ENCODE measurements at places on chromosomes 6 and 20.
A peak's percentile ranks its signal among the peaks of the same experiment; 100 is the strongest.

DNA sequence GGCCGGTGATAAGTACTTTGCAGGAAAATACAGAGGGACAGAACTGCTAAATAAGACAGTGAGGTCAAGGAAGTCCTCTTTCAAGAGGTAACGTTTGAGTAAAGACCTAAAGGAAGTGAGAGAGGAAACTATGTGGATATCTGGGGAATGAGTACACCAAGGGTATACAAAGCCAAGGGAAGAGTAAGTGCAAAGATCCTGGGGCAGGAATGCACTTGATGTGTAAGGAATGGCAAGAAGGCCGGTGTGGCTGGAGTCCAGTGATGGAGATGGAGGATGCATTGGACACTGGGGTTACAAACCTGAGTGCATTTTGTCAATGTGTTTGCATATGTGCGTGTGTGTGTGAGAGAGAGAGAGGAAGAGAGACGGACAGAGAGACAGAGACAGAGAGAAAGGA, 32.1 kb upstream of the TGM2 start:
- no peak for DNase-seq

DNA sequence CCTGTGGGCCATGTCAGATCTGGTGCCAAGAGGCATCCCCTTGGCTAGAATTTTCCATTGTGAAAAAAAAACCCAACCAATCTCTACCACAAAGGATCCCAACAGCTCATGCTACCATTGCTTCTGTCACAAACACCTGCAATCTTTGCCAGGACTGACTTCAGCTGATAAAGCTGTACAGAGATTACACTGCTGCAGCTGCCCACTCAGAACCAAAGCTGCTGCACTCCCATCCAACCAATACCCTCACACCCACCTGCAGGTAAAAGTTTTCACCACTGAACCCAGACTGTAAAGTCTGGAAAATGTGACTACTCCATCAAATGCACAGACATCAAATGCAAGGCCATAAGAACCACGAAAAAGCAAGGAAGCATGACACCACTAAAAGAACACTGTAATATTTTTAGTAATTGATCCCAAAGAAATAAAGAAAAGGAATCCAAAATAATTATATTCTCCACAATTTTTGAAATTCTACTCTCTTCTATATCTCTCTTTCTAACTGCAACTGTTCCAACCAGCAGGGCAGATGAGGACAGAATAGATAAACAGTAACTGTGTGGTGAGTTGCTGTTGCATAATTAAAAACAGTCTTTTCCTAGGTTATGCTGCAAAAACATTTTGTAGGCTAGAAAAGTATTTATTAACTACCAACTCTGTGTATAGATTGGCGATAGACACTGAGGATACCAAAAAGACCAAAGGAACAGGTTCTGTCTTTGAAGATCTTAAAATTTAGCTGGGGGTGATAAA, 128.0 kb upstream of the MCHR2 start:
- DNase-seq, result no peak

- peak; percentile 70 for DNase-seq
Measured at GRCh38 chr6:14079433-14079832, 38.1 kb upstream of the CD83 start.

DNA sequence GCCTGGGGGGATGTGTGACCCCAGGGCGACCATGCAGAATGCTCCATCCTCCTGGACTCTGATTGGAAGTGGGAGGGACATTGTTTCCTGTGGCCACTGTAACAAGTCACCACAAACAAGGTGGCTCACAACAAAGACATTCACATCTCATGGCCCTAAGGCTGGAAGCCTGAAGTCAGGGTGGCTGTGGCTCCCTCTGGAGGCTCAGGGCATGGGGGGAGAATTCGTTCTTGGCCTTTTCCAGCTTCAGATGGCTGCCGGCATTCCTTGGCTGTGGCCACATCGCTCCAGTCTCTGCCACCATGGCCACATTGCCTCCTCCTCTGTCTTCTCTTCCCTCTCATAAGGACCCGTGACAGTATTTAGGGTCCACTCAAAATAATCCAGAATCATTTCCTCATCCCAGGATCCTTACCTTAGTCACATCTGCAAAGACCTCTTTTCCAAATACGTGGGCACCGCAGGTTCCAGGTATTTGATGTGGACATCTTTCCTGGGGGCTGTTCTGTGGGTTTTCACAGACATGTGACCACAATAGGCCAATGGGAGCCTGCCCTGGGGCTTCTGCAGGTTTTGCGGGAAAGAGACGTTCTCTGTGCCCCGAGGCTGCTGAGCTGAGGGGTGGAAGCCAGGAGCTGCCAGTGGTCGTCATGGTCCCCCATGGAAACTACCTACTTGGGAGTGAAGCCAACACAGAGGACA, 249.3 kb downstream of the PREX1 start:
- no peak for DNase-seq

- DNase-seq, result no peak
Measured at GRCh38 chr6:2165286-2165685, 80.1 kb downstream of the GMDS start.

DNA sequence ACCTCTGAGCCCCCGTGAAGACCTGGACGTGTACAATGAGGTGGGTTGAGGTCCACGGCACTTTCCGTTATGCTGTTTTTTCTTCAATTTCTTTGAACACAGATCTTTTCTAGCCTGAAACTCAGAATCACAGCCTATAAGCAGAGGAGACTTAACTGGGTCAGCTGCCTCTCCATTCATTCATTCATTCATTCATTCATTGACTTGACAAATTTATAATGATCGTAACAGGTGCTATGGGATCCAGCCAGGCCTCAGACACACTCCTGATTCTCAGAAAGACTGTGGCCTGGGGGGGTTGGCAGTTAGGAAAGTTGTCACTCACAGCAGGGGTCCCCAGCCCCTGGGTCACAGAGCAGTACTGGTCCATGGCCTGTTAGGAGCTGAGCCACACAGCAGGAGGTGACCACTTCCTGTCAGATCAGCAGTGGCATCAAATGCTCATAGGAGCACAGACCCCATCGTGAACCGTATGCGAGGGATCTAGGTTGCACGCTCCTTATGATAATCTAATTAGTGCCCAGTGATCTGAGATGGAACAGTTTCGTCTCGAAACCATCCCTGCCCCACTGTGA, 38.6 kb upstream of the IRF4 start:
- no peak for DNase-seq

GRCh38 chr20:57650756-57651483, 30.7 kb upstream of the ZBP1 start:
- no peak for DNase-seq

DNA sequence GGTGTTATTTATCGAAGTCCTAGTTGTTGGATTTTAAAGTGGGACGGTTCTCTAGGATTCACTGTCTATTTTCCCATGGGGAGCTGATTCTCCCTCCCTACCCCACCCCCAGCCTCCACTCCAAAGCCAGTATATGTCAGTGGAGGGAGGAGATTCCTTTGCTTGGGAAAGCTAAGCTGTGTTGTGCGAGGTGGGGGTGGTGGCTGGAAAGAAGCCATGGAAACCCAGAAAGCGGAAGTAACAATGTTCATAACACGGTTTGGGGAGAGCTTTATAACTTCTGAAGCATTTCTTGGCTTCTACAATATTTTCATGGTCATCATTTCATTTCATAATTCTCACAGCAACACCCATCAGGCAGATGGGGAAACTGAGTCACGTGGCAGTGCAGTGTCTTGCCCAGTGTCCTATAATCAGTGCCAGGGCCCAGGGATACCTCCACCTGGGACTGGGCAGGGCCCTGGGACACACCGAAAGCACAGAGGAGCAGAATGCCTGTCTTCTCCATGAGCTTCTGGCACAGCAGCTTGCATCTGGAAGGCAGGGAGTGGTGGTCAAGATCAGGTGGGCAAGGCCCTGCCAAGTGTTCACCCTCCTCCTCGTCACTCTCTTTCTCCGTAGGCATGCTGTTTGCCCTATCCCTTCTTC, 4.5 kb downstream of the SUN5 start:
- no peak for DNase-seq

- DNase-seq, result no peak
Measured at GRCh38 chr20:47854687-47855212, 69.5 kb upstream of the SULF2 start.

DNA sequence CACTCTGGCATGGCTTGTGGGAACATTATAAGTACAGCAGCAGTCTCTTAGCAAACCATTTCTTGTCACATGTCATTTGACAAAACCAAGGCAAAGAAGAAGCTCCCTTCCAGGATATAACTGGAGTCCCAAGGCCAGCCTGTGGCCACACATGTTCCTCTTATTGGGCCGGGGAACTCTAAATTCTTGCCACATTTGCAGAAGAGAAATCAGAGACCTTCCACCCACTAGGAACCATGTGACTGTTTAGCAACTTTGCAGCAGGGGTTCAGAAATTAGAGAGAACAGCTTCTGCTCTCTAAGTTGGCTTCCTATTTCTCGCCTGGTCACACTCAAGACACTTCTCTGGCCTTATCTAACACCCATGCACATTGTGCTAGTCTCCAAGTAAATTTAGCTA, 20.4 kb upstream of the MEP1A start:
- DNase-seq, result no peak

- no peak for DNase-seq
Measured at GRCh38 chr20:49405062-49405683, 77.3 kb downstream of the KCNB1 start.

DNA sequence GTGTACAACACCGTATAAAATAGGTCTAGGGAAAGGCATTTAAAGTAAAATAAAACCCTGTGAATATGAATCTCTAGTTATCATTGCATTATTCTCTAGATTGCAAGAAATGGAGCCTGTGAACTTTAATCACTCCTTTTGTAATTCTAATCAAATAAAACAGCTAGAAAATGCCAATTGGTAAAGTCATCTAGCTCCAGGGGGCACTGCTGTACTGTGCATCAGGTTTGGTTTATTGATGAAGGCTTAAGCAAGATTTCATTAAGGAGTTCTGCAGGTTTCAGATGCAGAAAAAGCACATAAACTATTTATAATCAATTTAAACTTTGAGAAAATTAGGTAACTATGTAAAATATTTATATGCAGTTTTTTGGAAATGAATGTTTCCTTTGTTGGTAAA, 645.0 kb downstream of the PHF3 start:
- DNase-seq, result peak; percentile 59

- DNase-seq, result no peak
Measured at GRCh38 chr6:12423832-12424231, 133.7 kb downstream of the EDN1 start.

DNA sequence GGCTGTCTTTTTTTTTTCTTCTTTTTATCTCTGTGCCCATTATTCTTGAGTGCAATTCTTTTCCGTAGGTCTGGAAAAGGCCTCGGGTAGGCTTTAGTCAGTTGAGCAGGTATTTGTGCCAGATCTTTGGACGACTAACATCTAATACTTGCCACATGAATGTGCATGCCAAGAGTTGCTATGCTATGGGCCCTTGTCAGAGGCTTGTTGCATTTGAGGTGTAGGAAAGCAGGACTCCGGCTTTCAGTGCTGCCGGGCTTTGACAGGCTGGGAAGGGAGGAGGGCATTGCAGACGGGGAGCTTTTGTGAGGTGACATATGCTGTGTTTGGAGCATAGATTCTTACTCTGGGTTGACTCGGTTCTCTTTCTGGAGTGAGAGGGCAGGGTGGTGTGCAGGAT, 10.2 kb downstream of the LRRC1 start:
- no peak for DNase-seq

- peak; percentile 82 for DNase-seq
Measured at GRCh38 chr20:34190679-34191090, 50.5 kb upstream of the ASIP start.

DNA sequence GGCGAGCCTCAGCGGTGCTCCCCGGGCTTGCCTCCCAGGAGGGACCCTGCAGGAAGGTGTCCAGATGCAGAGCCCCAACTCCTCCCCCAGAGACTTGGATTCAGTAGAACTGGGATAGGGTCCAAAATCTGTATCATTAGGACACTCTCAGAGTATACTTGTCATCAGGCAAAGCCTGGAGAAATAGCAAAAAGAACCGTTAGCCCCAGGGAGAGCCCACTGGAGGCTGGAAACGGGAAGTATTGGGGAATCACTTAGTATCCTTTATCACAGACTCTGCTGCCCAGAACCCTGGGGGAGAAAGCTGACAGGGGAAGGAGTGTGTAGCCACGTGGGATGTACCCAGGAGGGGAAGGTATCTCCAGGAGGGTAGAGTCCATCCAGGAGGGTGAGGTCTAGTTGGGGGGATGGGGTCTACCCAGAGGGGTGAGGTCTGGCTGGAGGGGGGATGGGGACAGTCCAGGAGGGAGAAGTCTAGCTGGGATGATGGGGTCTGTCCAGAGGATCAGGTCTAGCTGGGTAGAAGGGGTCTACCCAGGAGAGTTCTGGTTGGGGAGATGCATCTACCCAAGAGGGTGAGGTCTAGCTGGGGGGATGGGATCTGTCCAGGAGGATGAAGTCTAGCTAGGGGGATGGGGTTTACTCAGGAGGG, 107.2 kb downstream of the LY86 start:
- DNase-seq, result no peak

DNA sequence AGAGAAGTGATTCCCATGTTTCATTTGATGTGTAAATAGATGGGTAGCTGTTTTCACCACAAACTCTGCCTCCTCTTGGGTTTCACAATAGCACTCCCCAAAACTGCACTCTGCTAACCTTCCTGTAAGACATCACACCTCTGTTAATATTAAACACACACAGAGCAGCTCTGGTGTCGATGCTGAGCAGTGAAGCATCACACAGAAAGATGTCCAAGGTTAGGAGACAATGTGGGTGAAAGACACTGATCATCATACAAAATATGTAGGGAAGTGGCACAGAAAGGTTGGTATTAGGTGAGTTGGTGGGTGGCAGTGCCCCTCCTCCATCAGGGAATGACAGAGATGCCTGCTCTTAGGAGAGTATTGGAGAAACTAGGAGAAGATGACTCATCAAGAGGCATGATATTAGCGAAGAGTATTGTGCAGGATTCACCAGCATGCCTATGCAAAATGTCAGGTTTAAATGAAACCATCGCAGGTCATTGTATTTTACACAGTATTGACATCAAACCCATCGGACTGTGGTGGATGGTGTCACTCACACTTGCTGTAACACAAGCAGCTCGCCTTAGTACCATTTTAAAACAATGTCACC, 199.7 kb downstream of the TBXT start:
- no peak for DNase-seq

DNA sequence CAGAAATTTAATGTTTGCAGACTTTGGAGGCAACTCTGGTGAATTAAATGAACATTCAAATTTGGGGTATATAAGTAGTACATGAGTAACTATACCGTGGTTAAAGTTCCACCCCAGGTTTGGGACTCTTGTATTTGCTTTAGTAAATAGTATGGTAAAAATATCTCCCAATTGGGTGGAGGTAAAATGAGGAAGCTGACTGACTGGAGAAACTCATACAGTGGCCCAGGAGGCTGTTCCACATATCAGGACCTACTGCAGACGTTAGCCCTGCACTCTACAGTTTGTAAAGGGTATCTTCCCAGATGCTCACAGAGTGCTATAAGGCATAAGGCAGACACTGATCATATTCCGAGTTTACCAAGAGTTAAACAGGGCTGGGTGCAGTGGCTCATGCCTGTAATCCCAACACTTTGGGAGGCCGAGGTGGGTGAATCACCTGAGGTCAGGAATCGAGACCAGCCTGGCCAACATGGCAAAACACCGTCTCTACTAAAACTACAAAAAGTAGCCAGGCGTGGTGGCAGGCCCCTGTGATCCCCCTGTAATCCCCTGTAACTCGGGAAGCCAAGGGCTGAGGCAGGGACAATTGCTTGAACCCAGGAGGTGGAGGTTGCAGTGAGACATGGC, 53.7 kb downstream of the CPXM1 start:
- no peak for DNase-seq
